ENCODE measurements at places on chromosomes 7 and 10.
A peak's percentile ranks its signal among the peaks of the same experiment; 100 is the strongest.

- no peaks in the 10 kb centered on the region for H3K27me3 ChIP-seq
- H3K4me3 ChIP-seq = no peak overlapping the region
These were observed 32.5 kb downstream of the DYDC1 start for GRCh38 chr10:80324086-80324485.

DNA sequence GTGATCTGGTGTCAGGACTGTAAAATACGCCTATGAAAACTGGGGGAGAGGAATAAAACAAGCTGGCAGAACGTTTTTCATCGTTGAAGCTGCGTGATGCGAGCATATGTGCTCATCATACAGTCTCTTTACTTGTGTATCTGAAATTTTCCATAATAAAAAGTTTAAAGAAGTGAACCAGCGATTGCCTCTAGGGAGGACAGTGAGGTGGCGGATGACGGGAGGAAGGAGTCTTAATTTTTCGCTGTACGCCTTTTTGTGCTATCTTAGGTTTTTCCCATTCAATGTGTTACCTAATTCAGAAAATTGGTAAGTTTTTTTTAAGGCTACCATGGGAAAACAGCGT, 891 bp upstream of the WAPL start:
- H3K4me1 ChIP-seq = peaks cover 12% of the 10 kb centered on the region
- H3K4me3 ChIP-seq = peak overlapping the region; percentile 71
- no peaks in the 10 kb centered on the region for H3K27me3 ChIP-seq
- no peak for DNase-seq
- peaks cover 4% of the 10 kb centered on the region for H3K36me3 ChIP-seq

DNA sequence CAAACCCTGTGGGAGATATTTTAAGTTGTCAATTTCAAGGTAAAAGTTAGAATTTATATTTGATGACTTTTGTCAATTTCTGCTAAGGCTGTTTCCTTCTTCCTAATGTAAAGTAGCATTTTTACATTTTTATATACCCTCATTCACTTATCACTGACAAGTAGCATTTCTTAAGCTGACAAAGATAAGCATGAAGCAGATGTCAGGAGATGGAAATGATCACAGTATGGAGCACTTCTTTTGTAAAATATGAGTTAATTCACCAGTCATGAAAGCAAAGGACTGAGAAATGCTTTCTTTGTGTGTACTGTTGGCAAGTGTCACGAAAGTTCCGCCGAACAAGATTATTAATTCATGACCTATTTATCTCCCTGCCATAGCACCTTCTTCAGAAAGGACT, 503.9 kb downstream of the DNAJB9 start:
- no peak overlapping the region for H3K4me3 ChIP-seq
- H3K4me1 ChIP-seq = no peaks in the 10 kb centered on the region
- no peak overlapping the region for H3K27ac ChIP-seq
- no peak for DNase-seq

- H3K27ac ChIP-seq = no peak overlapping the region
- no peaks in the 10 kb centered on the region for H3K27me3 ChIP-seq
- no peak for DNase-seq
- no peaks in the 10 kb centered on the region for H3K4me1 ChIP-seq
- no peak overlapping the region for H3K4me3 ChIP-seq
These were observed 61.3 kb downstream of the XPNPEP1 start for GRCh38 chr10:109862041-109862440.

DNA sequence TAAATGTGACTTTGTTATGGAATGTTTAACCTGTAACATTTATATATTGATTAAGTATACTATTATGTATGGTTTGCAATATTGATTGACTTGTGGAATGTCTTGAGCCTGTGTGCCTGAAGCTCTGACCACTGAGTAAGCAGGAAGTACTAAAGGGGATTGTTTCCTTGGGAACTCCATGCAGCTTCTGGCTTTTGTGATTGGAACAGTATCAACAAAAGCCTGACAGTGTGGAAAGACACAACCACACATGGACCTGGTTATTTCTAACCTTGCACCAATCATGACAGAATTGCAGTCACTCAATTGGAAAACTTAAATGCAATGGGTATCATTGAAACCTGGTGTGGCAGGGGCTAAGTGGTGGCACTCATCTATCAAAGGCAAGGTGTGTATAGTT, 45.5 kb upstream of the PIK3CG start:
- no peak for DNase-seq
- no peak overlapping the region for H3K27ac ChIP-seq
- H3K4me1 ChIP-seq = peaks cover 16% of the 10 kb centered on the region
- no peaks in the 10 kb centered on the region for H3K27me3 ChIP-seq

- no peaks in the 10 kb centered on the region for H3K36me3 ChIP-seq
- H3K27me3 ChIP-seq = no peaks in the 10 kb centered on the region
- H3K4me3 ChIP-seq = no peak overlapping the region
- no peak overlapping the region for H3K27ac ChIP-seq
- no peak for DNase-seq
These were observed 9.2 kb downstream of the TNPO3 start for GRCh38 chr7:129045682-129046081.

GRCh38 chr10:58856508-58857240, 319.8 kb upstream of the PHYHIPL start:
- peak; percentile 24 for DNase-seq
- H3K36me3 ChIP-seq = no peaks in the 10 kb centered on the region
- no peak overlapping the region for H3K27ac ChIP-seq
- peaks cover 7% of the 10 kb centered on the region for H3K4me1 ChIP-seq
- no peak overlapping the region for H3K4me3 ChIP-seq
- no peaks in the 10 kb centered on the region for H3K27me3 ChIP-seq
